ENCODE measurements at places on chromosomes 6 and 20.
A peak's percentile ranks its signal among the peaks of the same experiment; 100 is the strongest.

DNA sequence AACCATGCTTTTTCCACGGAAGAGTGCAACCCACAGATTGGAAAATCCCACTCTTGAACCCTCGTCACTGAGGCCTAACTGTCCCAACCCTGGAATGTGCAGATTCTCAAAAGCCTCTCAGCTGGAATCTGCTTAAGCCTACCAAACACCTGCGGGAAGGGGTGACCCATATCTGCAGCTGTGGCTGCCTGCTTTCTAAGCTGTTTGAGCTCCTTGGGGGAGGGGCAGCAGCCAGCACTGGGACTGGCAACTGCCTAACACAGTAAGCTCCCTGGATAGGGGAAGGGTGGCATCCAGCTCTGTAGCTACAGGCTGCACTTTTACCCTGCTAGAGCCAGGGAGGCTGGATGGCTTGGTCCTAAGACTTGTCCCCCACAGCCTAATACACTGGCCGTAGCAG lies 579.6 kb downstream of the COL12A1 start:
- DNase-seq = no peak

DNA sequence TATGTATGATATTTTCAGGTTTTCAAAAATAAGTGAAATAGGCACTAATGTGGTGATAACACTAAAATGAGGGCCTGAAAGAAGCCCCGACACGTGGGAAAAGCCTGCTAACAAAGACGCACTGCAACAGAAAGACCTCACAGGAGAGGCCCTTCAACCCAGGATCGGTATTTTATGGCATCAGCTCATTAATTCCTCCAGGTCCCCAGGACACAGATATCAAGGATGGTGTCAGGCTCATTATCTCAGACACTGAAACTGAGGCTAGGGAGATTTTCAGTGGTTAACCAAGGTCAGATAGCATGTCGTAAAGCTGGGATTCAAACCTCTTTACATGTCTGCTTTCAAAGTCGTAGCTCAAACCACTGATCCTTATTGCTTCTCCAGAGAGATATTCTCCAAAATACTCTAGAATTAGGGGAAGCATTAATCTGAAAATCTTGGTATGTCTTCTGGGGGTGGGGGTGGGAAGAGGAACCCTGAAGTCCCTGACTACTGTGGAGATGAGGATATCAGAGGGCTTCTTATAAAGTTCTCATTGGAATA lies 64.1 kb downstream of the PPP1R3G start:
- DNase-seq = no peak

GRCh38 chr6:112710710-112711109 lies 363.6 kb downstream of the RFPL4B start:
- DNase-seq = no peak

GRCh38 chr6:108795122-108795521 lies 53.1 kb upstream of the ARMC2 start:
- DNase-seq = no peak

DNA sequence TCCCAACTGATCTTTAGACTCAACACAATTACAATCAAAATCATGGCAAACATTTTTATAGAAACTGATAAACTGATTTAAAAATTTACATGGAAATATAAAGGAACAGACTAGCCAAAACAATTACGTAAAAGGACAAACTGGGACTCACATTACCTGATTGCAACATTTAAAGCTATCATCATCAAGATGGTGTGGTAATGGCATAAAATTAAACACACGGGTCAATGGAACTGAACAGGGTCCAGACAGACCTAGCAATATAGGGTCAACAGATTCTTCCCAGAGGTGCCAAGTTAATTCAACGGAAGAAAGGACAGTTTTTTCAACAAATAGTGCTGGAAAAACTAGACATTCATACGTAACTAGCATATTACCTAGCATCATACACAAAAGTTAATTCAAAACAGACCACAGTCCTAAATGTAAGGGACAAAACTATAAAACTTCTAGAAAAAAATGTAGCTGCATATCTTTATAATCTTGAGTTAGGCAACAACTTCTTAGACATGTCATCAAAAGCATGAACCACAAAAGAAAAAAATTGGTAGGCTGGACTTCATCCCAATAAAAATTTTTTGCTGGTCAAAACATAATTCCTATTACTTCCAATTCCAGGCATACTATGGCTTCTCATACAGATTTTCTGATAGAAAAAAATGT lies 147.4 kb upstream of the BEND6 start:
- DNase-seq = no peak

GRCh38 chr6:7770601-7771000 lies 44.7 kb downstream of the BMP6 start:
- no peak for DNase-seq

GRCh38 chr6:135071541-135071940 lies 16.9 kb upstream of the HBS1L start:
- no peak for DNase-seq

DNA sequence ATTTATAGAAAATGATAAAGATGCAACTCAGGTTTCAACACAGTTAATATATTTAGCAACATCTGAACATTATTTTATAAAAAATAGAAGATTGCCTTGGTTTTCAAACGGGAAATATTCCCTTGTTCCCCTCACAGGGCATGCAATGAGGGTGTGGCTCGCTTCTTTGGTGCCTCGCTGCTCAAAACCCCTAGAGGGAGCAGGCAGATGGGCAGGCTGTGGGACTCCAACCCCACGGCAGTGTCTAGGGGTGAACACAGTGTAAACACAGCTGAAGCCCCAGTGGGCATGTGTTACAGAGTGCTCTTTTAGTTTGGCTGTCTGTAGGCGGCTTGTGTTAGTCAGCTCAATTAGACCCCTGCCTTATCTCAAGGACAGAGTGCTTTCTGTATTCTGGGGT lies 560.8 kb upstream of the IMPG1 start:
- no peak for DNase-seq

DNA sequence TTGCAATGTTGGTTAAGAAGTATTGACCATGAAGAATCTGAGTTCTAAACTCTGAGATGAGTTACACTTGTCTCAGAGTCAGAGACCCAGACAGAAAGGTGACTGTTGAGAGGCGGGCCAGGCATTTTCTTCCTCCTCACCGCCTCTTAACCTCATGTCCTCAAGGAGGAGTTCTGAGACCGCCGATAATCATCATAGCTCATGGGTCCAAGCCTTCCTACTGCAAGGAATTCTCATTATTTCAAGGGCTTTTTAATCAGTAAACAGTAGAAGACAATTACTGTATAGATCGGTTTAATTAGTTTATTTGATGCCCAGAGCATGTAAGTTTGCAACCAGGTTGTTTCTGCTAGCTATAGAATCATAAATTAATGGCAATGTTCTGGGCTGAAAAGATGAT lies 382.4 kb upstream of the MMS22L start:
- no peak for DNase-seq

DNA sequence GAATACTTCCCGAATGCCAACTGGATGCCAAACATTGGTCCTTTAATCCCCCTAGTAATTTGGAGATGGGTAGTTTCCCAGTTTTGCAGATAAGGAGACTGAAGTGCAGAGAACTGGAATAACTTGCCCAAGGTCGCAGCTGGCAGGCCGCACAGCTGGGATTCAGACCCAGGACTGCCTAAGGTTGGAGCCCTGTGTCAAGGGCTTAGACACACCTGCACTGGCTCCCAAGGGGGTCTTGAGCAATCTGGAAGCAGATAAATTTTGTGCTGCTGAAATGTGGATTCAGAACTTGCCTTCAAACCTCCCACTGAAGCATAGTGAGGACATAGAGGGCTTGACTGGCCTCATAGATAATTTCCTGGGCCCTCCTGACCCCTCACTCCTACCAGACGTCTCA lies 30.5 kb downstream of the FOXP4 start:
- no peak for DNase-seq

DNA sequence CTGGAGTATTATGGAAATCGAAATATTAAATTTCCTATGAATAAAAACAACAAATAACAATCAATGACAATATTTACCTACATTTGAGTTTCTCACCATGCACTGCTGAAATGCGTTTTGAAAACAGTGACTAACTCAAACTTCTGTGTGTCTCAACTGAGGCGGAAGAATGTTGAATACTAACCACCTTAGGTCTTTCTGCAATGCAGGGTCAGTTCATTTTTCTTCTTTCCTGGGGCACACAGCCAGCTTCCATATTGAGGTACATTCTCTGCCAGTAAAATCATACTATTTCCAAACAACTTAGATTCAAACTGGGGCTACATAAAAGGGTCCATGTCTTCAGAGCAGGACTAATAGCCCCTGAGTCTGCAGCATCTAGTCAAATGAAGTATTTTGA lies 310.1 kb downstream of the UTRN start:
- no peak for DNase-seq

GRCh38 chr6:128282961-128283360 lies 237.4 kb downstream of the PTPRK start:
- no peak for DNase-seq

- DNase-seq = no peak
These were observed 8.5 kb upstream of the ANGPT4 start for GRCh38 chr20:924639-925038.

GRCh38 chr20:44126445-44126844 lies 60.5 kb downstream of the JPH2 start:
- DNase-seq = no peak

DNA sequence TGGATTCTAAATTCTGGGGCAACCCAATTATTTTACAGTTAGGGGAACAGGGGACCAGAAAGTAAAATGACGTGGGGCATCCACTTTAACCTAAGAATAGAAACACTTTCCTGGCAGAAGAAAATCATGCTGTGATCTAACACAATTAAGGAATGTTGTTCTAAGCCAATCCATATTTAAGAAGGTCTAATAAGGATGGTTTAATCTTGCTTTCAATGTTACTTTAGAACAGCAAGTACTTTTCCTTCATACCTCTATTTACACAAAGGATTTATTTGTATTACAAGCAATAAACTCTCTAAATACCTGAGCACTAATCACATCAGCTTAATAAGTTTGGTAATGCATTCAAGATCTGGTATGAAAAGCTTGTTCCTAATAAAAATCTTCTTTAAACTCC lies 32.4 kb downstream of the SLC2A12 start:
- no peak for DNase-seq

- no peak for DNase-seq
These were observed 21.5 kb downstream of the NOL4L start for GRCh38 chr20:32563311-32564272.

DNA sequence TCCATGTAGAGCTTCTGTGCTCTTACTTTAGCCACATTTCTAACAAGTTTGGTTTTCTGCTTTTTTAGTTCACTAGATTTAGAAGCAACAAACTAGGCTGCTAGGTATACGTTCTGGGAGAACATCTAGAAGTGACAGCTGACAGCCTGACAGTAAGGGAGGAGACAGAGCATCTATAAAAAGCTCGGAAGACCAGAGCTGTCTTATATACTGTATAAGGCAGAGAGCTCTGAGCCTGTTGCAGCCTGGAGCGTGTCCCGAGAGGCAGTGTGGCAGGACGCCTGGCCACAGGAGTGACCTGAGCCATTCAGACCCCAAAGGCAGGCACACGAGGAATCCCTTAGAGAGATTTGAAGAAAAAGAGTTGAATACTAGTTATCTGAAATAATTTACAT lies 24.6 kb downstream of the PPP1R14C start:
- no peak for DNase-seq

GRCh38 chr6:126077810-126078776 lies 91.8 kb downstream of the TRMT11 start:
- DNase-seq = no peak

GRCh38 chr20:17807651-17808050 lies 107.9 kb downstream of the BANF2 start:
- DNase-seq = no peak

- peak; percentile 23 for DNase-seq
These were observed 728 bp downstream of the PSMA7 start for GRCh38 chr20:62142252-62143080.

- no peak for DNase-seq
These were observed 1.1 kb downstream of the CD109 start for GRCh38 chr6:73696966-73697655.

GRCh38 chr6:43962458-43962857 lies 164.8 kb downstream of the MRPL14 start:
- no peak for DNase-seq

GRCh38 chr6:84791233-84791632 lies 26.8 kb upstream of the TBX18 start:
- no peak for DNase-seq

DNA sequence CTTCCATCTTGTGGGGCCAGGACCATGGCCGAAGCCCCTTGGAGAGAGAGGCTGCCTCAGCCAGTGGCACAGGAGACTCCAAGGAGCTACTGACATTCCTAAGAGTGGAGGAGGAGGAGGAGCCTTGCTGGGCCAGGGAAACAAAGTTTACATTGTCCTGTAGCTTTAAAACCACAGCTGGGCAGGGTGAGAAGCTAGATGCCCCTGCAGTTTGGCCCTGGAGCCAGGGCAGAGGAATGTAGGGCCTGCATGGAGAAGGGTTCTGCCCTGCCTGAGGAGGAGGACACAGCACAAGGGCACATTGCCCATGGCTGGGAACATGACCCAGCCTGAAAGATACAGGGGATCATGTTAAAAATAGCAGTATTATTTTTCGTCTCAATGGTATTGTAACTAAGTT lies 37.4 kb downstream of the PLCG1 start:
- peak; percentile 3 for DNase-seq

DNA sequence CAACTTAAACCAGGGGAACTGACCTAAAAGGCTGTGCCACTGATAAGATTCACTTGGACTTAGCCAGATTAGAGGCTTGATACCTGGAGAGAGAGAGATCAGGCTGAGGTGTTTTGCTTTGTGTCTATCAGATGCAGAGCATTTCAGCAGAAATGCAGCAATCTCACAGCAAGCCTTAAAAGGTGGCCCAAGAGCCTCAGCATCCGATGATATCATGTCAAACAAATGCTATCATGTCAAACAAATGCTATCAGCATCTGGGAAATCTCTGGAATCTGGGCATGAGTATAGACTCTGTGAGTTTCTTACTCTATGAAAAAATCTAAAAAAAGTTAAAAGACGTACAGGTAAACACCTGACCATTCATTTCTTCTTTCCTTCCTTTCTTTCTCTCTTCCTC lies 718.9 kb downstream of the EYS start:
- DNase-seq = no peak

DNA sequence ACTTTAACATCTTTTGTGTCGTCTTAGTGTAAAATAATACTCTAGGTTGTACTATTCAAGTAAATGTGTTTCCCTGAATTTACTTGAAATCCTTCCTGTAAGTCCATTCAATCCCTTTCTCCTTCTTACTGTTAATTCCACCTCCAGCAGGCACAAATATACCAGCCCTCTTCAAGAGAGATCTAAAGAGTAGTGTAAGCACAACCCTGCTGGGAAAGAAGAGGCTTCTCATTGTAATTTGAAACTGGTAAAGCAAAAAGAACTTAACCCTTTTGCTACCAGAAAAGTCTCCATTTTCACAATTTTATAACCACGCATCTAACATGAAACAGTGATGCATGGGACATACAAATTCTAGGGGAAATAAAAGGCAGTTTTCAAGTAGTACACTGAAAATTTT lies at the start of gene BMP5:
TSS of gene BMP5 (minus strand) at position 191 of the 400 bp plus-strand sequence. CDS start 725 bp downstream, outside the sequence.
- no peak for DNase-seq

Measured in activated T-helper 2 cell treated with anti-CD3 and anti-CD28 coated beads, Interferon-gamma antibody, Interleukin-2, Interleukin-4, amounts not matched to agents 10 μg/mL and 5 μg/mL and 100 μg/mL, durations not matched to agents 14 hours and 24 hours and 36 hours (primary cell).